Activated CD8-positive, alpha-beta memory T cell treated with anti-CD3 and anti-CD28 coated beads for 1 hour (primary cell): ENCODE measurements at places on chromosomes 5 and 9.

DNA sequence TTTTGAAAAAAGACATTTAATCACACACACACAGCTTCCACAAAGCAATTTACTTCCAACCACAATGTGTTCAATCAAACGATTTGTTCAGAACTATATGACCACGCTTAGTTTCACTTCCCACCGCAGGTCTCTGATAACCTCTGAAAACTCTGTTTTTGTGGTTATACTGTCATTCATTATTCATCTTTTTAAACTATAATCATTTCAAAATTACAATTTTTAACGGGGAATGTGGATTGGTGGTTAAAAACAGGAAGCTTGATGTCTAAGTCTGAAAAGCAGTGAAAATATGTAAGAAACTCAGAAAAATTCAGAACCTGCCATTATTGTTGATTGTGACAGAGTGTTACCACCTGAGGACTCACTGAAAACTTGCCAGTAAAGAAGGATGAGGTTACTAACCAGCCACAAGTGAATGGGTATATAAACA lies 12.7 kb upstream of the TMEM174 start:
- no peak for DNase-seq

- DNase-seq, result no peak
Observed at GRCh38 chr9:84330246-84330645, 10.3 kb downstream of the SLC28A3 start.

DNA sequence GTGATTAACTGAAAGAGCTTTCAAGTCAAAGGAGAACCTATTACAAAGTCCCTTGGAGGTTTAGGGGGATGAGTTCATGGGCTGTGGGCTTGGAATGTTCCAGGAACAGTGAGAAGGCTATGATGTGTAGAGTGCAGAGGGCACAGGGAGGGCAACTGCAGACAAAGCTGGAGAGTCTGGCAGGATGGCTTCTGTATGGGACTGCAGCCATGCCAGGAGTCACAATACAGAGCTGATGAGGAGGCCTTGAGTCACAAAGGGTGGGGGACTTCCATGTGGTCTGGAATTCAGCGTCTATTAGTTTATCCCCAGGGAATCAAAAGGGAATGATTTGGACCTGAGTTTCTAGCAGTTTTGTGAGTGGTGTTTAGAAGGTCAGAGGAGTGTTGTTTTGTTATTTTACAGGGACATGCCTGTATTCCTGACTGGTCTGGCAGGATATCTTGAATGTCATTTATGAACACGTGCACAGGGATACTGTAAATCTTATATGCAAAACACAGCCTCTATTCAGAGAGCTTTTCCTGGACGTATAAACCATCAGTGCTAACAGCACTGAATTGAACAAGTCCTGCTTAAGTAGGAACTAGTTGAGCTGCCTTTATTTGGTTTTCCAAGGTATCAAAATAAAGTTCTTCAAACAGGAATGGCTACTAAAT lies 14.3 kb upstream of the TEK start:
- no peak for DNase-seq

DNA sequence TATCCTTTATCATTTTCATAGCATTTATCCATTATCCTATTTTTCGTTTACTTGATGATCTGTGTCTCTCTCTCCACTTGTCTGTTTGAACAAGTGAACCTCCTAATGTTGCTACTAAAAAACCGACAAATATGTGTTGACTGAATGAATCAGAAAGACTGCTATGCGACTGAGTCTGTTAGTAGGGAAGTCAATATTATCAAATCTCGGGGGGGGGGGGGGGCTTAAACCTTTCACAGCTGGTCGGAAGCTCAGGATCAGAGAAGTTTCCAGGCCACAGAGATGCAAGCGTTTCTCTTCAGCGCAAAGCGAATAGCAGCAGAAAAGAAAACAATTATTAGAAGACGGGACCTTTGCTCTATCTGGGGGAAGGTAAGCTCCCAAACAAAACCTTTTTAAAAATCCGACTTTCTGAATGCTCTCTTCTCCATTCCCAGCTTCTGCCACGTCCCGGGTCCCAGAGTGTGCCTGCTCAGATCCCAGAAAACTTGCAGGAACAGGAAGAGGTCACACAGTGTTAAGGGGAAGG lies 412 bp downstream of the RIOK2 start:
- no peak for DNase-seq

GRCh38 chr9:16158093-16158492 lies 605.2 kb downstream of the CCDC171 start:
- no peak for DNase-seq

DNA sequence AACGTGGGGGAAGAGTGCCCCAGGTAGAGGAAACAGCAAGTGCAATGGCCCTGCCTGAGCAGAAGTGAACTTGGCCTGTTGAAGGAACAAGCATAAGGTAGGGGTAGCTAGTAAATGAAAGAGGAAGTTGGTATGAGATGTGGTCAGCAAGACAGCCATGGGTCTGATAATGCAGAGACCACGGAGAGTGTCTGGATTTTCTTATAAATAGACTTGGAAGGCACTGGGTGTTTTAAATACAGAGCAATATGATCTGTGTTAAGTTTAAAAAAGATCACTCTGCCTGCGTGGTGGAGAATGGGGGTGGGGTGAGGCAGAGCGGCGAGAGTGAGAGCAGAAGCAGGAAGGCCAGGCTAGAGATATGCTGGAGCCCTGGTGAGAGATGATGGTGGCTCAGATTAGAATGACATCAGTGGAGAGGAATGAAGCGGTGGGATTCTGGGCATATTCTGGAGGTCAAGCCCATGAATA lies 4.2 kb downstream of the ADAM19 start:
- no peak for DNase-seq

GRCh38 chr5:74761241-74761640 lies 5.7 kb downstream of the GFM2 start:
- no peak for DNase-seq

DNA sequence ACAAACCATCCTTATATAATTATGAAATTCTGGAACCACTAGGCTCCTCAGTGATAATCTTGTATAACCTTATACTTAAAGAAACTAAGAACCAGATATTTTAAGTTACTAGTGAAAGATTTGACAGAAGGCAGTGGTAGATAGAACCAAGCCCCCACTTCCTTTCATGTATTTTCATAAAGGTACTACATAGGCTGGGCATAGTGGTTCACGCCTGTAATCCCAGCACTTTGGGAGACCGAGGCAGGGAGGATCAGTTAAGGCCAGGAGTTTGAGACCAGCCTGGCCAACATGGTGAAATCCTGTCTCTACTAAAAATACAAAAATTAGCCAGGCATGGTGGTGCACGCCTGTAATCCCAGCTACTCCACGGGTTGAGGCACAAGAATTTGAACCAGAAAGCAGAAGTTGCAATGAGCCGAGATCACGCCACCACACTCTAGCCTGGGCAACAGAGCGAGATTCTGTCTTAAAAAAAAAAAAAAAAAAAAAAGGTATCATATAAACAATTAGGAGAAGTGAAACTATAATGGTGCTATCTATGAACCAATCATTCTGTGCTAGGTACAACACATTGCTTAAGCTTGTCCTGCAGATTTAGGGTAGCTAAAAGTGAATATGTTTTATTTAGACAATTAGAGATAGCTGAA lies 27.9 kb upstream of the DTWD2 start:
- DNase-seq, result no peak
